ENCODE measurements at places on chromosomes 3 and 15.

DNA sequence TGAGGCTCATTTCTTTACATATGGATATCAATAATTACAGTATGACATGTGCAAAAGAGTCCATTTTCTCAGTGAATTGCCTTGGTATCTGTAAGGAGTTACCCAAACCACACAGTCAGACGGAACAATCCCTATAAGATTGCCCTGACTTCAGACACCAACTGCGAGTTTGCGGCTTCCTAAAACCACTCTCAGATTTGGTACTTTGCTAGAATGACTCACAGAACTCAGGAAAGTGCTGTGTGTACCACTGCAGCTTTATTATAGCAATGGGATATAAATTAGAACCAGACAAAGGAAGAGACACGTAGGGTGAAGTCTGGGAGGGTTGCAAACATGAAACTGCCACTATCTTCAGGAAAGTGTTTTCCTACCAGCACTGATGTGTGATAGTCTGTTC, 45.8 kb upstream of the ATP13A3 start:
- DNase-seq: no peak

- no peak for DNase-seq
Observed at GRCh38 chr3:13261892-13262291, 158.2 kb downstream of the NUP210 start.

DNA sequence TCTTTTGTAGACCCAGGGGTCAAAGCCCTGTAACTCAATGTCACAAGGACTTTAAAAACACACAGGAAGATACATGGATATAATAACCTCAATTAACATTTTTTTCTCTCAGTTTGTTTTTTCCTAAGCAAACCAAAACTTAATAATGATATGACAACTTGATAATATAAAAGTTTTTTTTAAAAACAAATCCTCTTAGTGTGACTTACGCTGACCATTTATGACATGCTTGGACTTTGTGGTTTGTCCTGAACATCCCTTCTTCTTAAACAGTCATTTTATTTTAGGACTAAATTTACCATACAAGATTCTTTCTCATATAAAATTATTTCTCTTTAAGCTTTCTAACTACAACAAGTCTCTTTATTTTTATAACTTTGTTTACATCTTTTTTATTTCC, 25.4 kb upstream of the FAM3D start:
- no peak for DNase-seq

DNA sequence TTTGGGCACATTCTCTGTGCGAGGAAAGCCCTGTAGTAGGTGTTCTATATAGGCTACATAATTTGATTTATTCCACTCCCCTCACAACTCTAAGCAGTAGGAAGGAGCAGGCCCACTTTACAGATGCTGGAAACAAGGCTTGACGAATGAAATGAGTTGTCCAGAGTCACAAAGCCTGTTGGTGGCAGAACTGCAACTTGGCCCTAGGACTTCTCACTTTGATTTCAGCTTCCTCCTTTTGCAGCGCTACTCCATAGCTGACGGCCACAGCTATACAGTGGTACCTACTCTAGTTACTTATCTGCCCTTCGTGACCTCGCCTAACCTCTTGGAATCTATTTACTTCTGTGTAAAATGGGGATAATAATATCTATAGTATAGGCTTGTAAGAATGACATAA, 2.5 kb upstream of the IRAK2 start:
- DNase-seq: no peak

- no peak for DNase-seq
Observed at GRCh38 chr15:39432026-39432425, 148.9 kb upstream of the THBS1 start.

- DNase-seq: no peak
Observed at GRCh38 chr3:178546079-178546478, 9.8 kb downstream of the KCNMB2 start.

DNA sequence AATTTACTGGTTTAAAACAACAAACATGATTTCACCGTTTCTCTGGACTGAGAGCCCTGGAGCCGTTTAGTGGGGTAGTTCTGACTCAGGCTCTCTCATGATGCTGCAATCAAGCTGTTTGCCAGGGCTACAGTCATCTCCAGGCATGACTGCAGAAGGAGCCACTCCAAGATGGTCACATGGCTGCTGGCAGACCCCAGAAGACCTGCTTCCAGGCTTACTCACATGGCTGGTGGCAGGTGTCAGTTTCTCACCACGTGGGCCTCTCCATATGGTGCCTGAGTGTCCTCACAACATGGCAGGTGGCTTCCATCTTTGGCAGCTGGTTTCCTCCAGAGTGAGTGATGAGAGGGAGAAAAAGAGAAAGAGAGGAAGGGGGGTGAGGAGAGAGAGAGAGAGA, 378.3 kb upstream of the RGMA start:
- DNase-seq: no peak

DNA sequence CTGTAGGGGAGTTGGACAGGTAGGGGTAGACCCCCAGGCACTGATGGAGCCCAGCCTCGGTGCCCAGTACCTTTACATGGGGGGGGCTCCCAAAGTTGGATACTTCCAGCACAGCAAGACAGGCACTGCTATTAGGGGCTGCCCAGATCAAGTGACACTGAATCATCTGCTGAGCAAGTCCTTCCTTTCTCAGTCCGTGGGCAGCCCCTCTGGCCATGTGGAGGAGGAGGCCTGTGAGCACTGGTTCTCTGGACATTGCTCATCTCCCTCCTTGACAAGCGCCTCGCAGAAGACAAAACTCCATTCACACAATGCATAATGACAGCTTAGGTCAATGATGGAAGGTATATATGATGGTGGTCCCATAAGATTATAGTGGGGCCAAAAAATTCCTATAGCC, 35.7 kb downstream of the EEFSEC start:
- DNase-seq: no peak

- DNase-seq: no peak
Observed at GRCh38 chr3:140468407-140468806, 209.5 kb upstream of the TRIM42 start.

- no peak for DNase-seq
Observed at GRCh38 chr15:70268698-70269251, 171.1 kb upstream of the TLE3 start.

- DNase-seq: peak; percentile 69
Observed at GRCh38 chr3:9727041-9727595, 4.4 kb upstream of the BRPF1 start.

GRCh38 chr3:119894195-119894594, 112.3 kb downstream of the NR1I2 start:
- no peak for DNase-seq

DNA sequence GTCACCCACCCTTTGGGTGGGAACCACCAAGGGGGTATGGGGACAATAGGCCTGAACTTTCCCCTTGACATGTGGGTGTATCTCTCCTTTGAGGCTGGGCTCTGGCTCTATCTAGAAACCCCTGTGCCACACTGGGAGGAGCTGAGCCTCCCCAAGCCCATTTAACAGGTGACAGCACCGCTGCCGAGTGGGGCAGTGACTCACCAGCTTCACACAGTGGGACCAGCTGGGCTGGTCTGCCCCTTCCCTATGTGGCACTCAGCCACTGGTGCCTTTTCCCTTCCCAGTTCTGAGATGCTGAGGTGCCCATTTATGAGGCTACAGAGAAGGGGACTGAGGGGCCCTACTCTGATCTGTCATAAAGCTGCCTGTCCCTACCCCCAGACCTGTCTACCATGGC, 5.1 kb downstream of the PSTPIP1 start:
- DNase-seq: no peak

DNA sequence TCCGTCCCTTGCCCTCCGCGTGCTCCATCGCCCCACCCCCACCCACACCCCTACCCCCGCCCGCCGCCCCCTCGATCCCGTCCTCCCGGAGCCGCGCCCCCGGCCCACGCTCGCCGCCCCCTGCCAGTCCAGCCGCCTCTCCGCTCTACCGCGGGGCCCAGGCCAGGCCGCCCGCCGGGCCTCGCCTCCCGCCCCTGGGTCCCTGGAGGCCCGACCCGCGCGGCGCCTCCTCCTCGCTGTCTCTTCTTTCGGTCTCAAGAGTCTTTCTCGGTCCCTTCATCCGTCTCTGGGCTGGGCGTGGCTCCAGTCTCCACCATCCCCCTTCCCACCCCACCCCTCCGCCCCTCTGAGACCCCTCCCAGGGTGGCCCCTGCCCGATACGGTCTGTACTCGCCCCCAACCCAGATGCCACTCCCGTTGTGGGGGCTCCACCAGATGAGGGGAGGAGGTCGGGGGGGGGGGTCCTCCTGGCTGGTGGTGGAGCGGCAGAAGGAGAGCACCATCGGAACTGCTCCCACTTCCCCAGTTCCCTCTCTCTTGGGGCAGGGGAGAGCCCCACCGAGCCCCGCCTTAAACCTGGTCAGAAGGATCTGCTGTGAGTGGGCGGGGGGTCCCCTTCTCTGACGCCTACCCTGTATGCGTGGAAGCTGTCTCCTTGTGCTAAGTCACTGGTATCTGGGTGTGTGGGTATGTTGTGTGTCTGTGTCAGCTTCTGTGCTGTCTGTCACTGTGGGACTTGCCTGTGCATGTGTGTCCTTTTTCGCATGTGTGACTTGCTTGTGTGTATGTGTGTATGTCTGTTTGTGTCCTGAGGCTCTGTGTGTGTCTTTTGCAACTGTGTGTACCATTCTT, 1.0 kb downstream of the PRKCD start:
- no peak for DNase-seq

DNA sequence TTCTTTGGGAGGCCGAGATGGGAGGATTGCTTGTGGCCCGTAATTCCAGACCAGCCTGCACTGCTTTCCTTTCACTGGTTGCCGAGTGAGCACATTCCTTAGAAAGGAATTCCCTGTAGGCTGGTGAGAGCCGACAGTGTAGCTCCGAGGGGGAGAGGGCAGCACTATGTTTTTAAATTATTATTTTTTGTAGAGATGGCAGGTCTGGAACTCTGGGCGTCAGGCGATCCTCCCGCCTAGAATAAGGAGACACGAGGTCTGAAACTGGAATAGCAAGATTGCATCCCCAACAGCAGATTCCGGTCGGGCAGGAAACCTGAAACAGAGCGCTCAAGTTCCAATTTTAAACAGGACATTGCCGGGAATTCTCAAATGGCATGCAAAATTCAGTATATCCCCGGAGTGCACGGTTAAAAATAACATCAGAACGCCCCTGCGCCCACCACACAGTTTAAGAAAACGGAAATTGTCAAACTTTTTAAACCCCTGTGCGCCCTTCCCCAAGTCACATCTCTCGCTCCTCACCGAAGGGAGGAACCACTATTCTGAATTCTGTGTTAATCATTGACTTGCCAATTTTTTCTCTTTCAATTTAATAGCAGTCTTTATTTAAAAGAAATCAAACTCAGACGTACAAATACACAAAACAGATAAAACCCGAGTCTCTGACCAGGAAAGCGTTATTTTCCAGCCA, 643 bp upstream of the RNU5B-1 start:
- peak; percentile 49 for DNase-seq
